Hematopoietic multipotent progenitor cell (in vitro differentiated cells): ENCODE measurements at places on chromosomes 4 and X.
A peak's percentile ranks its signal among the peaks of the same experiment; 100 is the strongest.

GRCh38 chrX:28586981-28587551, at the start of gene IL1RAPL1:
TSS of gene IL1RAPL1 (plus strand) at chrX:28587446.
- DNase-seq: no peak

GRCh38 chrX:41148553-41148952, 63.3 kb downstream of the USP9X start:
- no peak for DNase-seq

GRCh38 chr4:114527637-114528036, 71.0 kb upstream of the UGT8 start:
- no peak for DNase-seq

DNA sequence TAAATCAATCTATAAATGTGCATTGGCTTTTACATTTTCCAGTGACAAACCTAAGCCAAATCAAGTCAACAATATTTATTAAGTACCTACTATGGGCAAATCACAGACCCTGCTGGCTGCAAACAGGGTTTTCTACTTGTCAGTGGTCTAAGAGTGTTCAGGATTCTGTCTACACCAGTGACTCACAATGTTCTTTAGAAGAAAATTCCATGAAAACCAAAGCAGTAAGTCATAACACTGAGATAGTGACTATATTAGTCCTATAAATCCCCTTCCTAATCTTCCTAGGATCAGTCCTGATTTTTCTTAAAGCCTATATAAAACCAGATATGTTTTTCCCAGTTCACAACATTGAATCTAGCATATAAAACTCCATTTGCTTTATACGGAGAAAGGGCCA, 69.7 kb downstream of the PPP3CA start:
- DNase-seq: no peak

DNA sequence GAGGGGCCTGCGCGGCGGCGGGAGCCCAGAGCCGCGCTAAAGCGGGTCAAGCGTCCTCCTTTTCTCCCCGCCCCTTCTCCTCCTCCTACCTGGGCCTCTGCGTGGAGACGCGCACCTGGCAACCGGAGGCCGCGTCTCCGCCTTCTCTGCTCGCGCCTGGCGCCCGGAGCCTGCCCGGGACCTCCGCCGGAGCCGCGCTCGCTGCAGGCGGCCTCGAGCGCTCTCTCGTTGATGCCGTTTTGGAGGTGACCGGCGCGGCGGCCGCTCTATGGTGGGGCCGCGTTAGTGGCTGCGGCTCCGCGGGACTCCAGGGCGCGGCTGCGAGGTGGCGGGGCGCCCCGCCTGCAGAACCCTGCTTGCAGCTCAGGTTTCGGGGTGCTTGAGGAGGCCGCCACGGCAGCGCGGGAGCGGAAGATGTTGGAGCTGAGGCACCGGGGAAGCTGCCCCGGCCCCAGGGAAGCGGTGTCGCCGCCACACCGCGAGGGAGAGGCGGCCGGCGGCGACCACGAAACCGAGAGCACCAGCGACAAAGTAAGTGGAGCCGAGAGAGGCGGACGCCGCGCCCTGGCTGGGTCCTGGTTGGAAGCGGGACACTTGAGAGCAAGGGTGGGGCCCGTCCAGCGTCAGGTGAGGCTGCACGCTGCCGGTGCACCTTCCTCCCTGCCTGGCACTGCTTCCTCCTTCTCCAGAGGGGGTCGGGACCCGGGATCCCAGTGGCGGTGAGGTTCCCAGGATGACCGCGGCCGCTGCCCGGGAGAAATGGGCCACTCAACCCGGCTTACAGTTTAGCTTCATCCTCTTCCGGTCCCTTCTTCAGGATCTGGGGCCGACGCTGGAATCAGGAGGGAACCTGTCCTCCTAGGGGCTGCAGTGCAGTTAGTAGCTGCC, at the start of gene CDS1:
Gene CDS1 (plus strand): TSS at position 140 of the 888 bp plus-strand sequence. CDS start 275 bp downstream, at position 415.
- DNase-seq: peak; percentile 11

GRCh38 chr4:156685308-156685707, 286.3 kb downstream of the PDGFC start:
- DNase-seq: no peak

DNA sequence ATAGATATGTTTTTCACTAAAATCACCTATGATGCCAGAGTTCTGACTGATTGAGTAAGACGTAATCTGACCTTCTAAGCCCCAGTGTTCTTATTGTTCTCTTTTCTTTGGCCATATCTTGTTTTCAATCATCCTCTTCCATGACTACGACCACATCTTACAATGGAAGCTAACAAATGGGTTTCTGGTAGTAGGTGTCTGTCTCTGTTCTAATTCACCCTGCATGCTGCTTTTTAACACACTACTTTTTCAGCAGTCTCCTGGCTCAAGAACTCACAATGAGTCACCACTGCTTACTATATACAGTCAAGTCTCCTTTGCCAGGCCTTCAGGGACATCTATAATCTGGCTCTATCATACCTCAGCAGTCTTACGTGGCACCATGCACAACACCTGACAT, 146.1 kb downstream of the NEXMIF start:
- DNase-seq: no peak

- DNase-seq: no peak
Observed at GRCh38 chr4:144181391-144181790, 40.9 kb upstream of the GYPA start.
